ENCODE measurements at places on chromosomes 2 and 18.

GRCh38 chr2:51158251-51158650 is 126.3 kb upstream of the NRXN1 start:
- peak; percentile 92 for DNase-seq

GRCh38 chr18:34115409-34116081 is 109.2 kb downstream of the NOL4 start:
- DNase-seq = peak; percentile 62

DNA sequence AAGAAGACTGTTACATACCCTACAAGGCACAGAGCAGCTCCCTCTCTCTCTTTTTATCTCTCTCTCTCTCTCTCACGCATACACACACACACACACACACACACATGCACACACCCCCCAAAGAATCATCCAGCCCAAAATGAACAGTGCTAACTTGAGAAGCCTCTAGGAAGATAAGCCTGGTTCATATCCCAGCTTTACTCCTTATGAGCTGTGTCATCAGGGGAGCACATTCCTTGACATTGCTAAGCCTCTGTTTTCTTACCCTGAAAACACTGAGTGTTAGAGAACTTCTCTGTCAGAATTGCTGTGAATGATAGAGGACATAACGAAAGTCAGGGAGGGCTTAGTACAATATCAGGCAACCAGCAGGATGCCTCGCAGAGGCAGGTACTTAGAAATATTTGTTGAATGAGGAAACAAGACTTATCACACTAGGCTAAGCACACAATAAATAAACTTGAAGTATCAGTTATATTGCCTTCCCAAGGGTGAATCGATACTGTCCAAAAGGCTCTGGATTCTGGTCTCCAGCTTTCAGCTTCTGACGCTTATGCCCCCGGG is 725.6 kb upstream of the ID2 start:
- DNase-seq = no peak

GRCh38 chr2:79097843-79098242 is 10.1 kb upstream of the REG1B start:
- DNase-seq = peak; percentile 1

GRCh38 chr2:234804704-234805103 is 147.1 kb upstream of the SH3BP4 start:
- DNase-seq = no peak

- DNase-seq = no peak
Measured at GRCh38 chr18:63817441-63818051, 42.3 kb downstream of the SERPINB7 start.

Measured in NCI-H69 (cell line).